Tracheal epithelial cell (primary cell): ENCODE measurements at places on chromosomes 2 and 18. TPM values are rescaled to one million over a fixed set of nuclear protein-coding genes. Genes with fewer than 3 reads are reported as not detected.

Gene MAP3K19
- total RNA-seq, result under 0.01 TPM in 1 of 2 replicates, not detected in the other

Gene INPP5D
- total RNA-seq, result 21.9 and 66.3 TPM in 2 replicates

Gene ABCG5
- total RNA-seq, result not detected in 2 replicates

Gene FSHR
- total RNA-seq, result not detected in 2 replicates

Gene RGPD4
- not detected in 2 replicates for total RNA-seq

Gene MEP1B
- total RNA-seq, result not detected in 2 replicates

Gene TMEM214
- total RNA-seq, result 7.9 and 15.4 TPM in 2 replicates

Gene YPEL5
- 67.5 and 77.8 TPM in 2 replicates for total RNA-seq

Gene FKBP1B
- total RNA-seq, result 13.7 and 15.1 TPM in 2 replicates

Gene CD8A
- under 0.01 TPM in 1 of 2 replicates, not detected in the other for total RNA-seq

Gene ARMC9
- total RNA-seq, result 6.6 and 11.3 TPM in 2 replicates

Gene KLHL14
- 0.24 TPM in 1 of 2 replicates, not detected in the other for total RNA-seq

Gene CPLX4
- total RNA-seq, result 0.24 TPM in 1 of 2 replicates, not detected in the other

Gene G6PC2
- total RNA-seq, result not detected in 2 replicates

Gene TAF4B
- 13.3 and 15.8 TPM in 2 replicates for total RNA-seq

Gene LBX2
- total RNA-seq, result 1.2 and 3.2 TPM in 2 replicates

Gene ACMSD
- total RNA-seq, result 1.7 TPM in 1 of 2 replicates, not detected in the other

Gene CPO
- not detected in 2 replicates for total RNA-seq

Gene ABCA12
- total RNA-seq, result 7.0 and 16.2 TPM in 2 replicates

Gene ALK
- not detected in 2 replicates for total RNA-seq

Gene KIAA2012
- not detected in 2 replicates for total RNA-seq

Gene DIS3L2
- total RNA-seq, result 13.2 and 13.7 TPM in 2 replicates

Gene CAVIN2
- total RNA-seq, result 1.7 and 6.8 TPM in 2 replicates

Gene TUBB8B
- 0.24 TPM in 1 of 2 replicates, not detected in the other for total RNA-seq

Gene TSGA10
- 2.8 and 3.6 TPM in 2 replicates for total RNA-seq

Gene STK36
- total RNA-seq, result 3.0 and 10.4 TPM in 2 replicates

Gene UNC80
- total RNA-seq, result not detected in 2 replicates

Gene KCNG2
- total RNA-seq, result not detected in 2 replicates

Gene ASB18
- total RNA-seq, result not detected in 2 replicates

Gene SLC9A4
- total RNA-seq, result 2.7 TPM in 1 of 2 replicates, not detected in the other

Gene MTCL1
- total RNA-seq, result 10.0 and 12.3 TPM in 2 replicates

Gene ZSWIM2
- total RNA-seq, result not detected in 2 replicates

Gene FBXO48
- total RNA-seq, result 0.24 and 0.64 TPM in 2 replicates

Gene ROCK1
- total RNA-seq, result 22.9 and 26.0 TPM in 2 replicates

Gene MOCOS
- 15.9 and 32.6 TPM in 2 replicates for total RNA-seq

Gene UBXN4
- 39.9 and 43.4 TPM in 2 replicates for total RNA-seq

Gene CYTIP
- not detected in 2 replicates for total RNA-seq

Gene POTEC
- total RNA-seq, result not detected in 2 replicates

Gene IL36G
- 0.43 and 41.4 TPM in 2 replicates for total RNA-seq

Gene PARD3B
- 1.1 and 2.7 TPM in 2 replicates for total RNA-seq
